CD4-positive, alpha-beta T cell treated with Interleukin-12 subunit alpha and Interleukin-12 subunit beta, for 1 hour (primary cell): ENCODE measurements at places on chromosomes 5 and 9.

DNA sequence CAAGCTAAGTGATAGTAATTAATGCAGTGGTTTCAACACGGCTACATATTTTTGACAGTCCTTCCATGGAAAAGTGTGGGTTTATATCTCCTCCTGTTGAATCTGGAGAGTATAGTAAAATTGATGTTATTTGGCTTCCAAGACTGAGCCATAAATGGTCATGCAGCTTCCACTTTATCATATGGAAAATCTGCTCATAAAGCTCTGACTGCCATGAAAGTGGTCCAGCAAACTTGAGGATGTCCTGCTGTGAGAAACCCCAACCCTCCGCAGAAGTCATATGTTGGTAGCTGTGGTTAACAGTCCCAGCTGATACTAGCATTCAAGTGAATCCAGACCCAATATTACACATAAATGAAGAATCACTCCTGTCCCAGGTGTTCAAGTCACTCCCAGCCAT, 378.3 kb downstream of the KCTD16 start:
- DNase-seq: no peak

GRCh38 chr5:36854402-36855140, 22.0 kb upstream of the NIPBL start:
- no peak for DNase-seq

- DNase-seq: no peak
These were observed 1.3 kb downstream of the BBLN start for GRCh38 chr9:128161215-128161902.

- no peak for DNase-seq
These were observed 176.2 kb downstream of the GAPVD1 start for GRCh38 chr9:125437771-125438221.

DNA sequence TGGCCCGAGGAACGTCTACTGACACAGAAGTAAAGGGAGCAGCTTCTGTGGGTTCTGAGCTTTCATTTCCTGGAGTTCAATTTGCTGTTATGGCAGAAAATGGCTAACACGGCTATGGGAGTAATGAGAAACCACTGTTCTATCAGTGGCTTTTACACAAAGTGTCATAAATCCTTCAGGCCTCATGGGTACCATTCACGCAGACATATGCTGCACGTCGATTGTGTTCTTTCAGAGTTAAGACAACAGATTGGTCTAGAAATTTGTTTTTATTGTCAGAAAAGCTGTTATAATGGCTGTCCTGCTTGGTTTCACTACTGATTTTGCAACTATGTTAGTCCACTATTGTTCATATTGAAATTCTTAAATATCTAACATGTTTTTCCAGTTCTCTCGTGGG, 135.4 kb downstream of the ALDH1A1 start:
- DNase-seq: no peak

- no peak for DNase-seq
These were observed 203.1 kb downstream of the WDR70 start for GRCh38 chr5:37582202-37582601.
